ENCODE measurements at places on chromosomes 16 and 17.

- DNase-seq: no peak
Measured at GRCh38 chr17:21089145-21089544, 37.6 kb upstream of the DHRS7B start.

DNA sequence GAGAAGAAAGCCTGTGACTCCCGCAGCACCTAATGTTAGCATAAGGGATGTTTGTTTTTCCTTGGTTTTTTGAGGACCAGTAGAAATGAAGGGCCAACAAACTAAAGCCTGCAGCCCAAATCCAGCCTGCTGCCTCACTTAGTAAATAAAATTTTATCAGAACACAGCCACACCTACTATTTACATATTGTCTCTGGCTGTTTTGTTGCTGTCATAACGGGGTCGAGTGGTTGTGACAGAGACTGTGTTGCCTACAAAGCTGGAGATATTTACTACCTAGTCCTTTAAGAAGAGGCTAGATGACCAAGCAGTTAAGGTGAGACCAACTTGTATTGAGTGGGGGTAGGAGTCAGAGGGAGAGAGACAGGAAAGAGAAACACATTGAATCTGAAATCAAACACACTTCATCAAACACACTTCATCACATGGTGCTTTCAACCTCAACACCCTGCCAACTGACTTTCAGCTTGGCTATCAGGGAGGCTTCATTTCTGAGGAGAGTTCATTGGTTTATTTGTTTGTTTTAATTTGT, 546.3 kb upstream of the CDH11 start:
- no peak for DNase-seq

DNA sequence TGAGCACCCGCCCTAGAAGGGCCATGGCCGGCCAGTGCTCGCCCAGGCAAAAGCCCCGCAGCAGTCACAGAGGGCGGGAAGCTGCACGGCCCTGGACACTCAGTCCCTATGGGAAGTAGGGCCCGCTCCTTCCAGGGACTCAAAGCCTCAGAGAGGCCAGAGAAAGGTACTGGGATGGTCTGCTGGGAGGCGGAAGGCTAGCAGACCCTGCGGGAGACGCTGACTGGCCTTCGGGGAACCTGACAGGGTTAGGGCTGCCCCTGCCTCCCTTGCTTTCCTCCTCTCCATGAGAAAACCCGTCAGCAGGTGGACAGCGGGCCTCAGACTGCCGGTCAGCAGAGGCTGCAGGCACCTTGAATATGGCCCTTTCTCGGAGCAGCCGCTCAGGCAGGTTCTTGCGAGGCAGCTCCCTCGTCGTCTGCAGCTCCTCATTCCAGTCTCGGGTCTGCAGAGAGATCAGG, 11.5 kb downstream of the CLUH start:
- DNase-seq: no peak

- no peak for DNase-seq
Measured at GRCh38 chr17:6388416-6388815, 46.5 kb downstream of the AIPL1 start.

DNA sequence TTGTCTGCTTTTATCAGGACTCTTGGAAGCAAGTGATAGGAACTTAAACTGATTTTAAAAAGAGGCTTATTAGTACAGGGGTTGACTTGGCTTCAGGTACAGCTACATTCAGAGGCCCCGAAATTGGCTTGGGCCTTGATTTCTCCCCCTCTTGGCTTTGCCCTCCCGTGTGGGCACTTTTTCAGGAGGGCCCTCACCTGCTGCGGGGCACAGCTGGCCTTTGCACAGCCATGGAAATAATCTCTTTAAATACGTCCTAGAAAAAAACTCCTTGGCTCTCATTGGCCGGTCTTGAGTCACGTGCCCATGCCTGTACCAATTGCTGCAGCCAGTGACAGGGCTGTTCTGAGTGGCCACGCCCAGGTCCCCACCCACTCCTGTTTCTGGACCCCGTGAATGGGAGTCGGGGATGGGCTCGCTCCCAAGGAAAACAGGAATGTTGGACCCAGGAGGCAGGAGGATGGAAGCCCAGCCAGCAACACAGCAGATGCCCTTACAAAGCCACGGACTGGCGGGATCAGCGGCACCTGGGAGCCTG, 15.0 kb downstream of the CA5A start:
- DNase-seq: no peak

GRCh38 chr17:50029185-50029584, 26.7 kb upstream of the ITGA3 start:
- no peak for DNase-seq

Data from T-helper 2 cell (primary cell).